Heart left ventricle (tissue), 16 donors: ENCODE measurements at places on chromosomes 11 and 22. TPM values are rescaled to one million over a fixed set of nuclear protein-coding genes. Genes with fewer than 3 reads are reported as not detected.

DNA sequence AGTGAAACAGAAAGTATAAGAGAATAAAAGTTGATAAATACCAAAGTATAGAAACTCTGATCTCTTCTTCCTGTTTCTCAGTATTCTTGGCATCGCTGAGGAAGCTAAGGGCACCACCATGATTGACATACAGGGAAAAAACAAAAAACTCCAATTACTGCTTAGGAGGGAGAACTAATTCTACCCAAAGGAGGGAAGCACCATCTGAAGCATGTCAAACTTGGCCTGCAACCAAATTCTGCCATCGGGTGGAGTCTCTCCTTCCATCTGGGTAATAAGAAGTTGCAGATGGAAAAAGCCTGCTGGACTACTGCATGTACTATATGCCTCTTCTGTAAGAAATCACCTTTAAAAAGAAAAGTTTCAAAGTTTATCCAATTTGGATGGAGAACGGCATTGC, 30.5 kb upstream of the PPP2R1B start:
- no peak for DNase-seq

GRCh38 chr11:34823639-34824038, 92.5 kb downstream of the APIP start:
- DNase-seq, result no peak

Gene IFT27
- total RNA-seq, result 19.4 TPM

Gene SPA17
- total RNA-seq, result 3.0 TPM

Gene FIBIN
- 6.7 TPM for total RNA-seq
